ENCODE measurements at places on chromosomes 12 and 14.

DNA sequence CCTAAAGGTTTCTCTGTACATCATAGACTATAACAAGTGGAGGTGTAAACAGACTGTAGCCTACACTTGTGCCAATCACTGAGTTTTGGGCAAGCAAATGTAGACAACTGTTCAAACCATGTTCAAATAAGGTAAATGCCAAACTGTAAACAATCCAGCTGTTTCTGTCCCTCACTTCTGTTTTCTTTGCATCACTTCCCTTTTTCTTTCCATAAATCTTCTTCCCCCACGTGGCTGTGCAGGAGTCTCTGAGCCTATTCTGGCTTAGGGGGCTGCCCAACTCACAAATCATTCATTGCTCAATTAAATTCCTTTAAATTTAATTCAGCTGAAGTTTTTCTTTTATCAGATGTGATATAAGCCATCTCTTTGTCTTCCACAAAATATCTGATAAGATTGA is 65.1 kb upstream of the CPM start:
- H3K27ac ChIP-seq: peak overlapping the region; percentile 62
- no peaks in the 10 kb centered on the region for H3K36me3 ChIP-seq
- H3K4me3 ChIP-seq: no peak overlapping the region
- peak; percentile 30 for DNase-seq

DNA sequence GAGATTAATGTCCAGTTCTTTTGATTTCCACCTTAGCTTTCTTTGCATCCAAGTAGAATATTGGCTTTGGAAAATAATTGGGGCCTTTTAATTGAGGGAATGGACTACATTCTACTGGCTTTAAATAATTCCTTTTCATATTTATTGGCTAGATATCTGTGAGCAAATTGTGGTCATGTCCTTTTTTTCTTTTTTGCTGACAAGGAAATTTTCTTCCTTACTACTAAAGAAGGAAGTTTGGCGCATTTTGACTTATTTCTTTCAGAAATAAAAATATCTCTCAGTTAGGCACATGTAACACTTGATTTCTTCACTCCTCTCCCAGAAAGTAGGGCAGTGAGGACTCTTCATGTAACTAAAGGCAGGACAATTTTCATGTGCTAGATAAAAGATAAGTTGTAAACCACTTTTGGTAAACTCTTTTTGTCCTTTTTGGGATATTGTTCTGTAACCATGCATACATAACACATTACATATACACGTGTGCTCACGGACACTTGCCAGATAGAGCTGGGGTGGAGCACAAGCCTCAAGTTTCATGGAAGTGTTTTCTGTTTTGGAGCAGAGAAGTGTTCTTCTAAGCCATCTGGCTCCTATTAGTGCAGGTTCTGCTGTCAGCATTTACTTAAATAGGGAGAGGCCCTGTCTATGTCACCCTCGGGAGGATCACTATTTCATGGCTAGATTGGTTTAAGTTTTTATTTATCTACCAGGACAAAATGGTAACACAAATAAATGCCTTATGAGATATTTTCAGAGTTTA is 85.1 kb upstream of the LRIG3 start:
- no peaks in the 10 kb centered on the region for H3K36me3 ChIP-seq
- H3K4me1 ChIP-seq: no peaks in the 10 kb centered on the region
- no peak overlapping the region for H3K4me3 ChIP-seq

DNA sequence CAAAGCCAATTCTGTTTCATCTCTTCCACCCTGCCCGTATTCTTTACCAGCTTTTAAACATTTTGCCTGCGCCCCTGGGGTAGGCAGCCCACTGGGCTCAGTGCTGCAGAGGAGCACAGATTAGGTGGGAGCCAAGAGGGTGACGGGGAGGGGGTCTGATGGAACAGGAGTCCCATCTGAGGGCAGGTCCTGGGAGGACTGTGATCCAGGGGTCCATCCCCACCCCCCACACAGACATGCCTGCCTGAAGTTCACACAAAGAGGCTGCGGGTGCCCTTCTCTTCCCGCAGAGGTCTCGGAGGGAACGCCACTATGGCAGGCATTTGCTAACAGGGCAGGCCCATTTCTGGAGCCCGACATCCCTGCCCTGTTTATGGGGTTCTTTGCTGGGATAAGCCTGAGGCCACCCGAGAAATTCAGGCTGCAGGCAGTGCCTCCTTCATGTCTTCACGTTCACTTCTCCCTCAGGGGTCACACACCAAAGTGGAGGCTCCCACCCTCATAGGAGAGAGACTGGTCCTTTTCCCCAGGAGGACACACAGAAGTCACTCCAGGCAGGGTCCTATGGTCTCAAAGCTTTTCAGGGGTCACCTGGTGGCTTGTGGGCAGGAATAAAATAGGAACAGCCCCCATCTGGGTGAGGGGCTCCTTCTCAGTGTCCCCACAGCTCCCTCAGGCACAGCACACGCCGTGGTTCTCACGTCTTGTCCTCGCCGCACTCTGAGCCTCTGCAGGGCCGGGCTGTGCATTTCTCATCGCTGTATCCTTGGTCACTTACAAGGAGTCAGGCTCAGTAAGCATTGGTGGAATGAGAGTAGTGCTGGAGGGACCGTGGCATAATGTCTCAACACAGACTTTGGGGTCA is 12.9 kb downstream of the VASH1 start:
- H3K27ac ChIP-seq: peak overlapping the region; percentile 73
- DNase-seq: no peak
- no peak overlapping the region for H3K4me3 ChIP-seq
- peaks cover 4% of the 10 kb centered on the region for H3K36me3 ChIP-seq
- no peaks in the 10 kb centered on the region for H3K27me3 ChIP-seq

DNA sequence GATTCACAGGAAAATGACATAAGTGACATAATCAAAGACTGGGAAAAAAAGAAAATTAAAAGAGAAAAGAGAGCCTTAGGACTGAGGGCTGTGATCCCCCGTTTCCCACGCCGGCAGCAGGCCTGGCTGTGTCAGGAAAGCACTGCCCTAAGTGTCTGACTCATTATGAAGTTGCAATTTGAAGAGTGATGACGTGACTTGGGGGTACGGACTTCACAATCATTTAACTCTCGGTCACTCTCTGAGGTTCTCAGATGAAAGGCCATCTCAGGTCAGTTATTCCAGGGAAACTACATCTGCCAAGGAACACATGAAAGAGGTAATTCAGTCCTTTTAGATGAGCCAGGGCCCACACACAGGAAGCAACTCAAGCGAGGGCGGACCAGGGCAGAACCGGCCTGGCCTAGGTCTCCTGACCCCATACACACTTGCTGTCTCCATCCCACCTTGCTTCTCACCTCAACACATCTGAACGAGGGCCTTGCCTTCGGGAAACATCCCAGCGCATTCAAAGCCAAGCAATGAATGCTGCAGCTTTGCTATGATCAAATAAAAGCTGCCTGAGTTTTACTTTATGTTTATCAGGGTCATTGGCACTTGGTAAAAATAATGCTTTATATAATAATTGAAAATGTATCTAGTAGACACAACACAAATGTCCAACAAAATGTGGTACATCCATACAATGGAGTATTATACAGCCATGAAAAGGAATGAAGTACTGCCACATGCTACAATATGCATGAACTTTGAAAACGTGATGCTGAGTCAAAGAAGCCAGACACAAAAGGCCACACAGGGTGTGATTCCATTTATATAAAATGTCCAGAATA is 2.7 kb downstream of the SSH1 start:
- H3K27me3 ChIP-seq: no peaks in the 10 kb centered on the region
- H3K27ac ChIP-seq: peak overlapping the region; percentile 67
- peaks cover 71% of the 10 kb centered on the region for H3K4me1 ChIP-seq
- H3K36me3 ChIP-seq: peaks cover 20% of the 10 kb centered on the region

GRCh38 chr12:73817161-73817560 is 720.5 kb upstream of the ATXN7L3B start:
- H3K4me1 ChIP-seq: no peaks in the 10 kb centered on the region
- H3K27ac ChIP-seq: no peak overlapping the region
- H3K27me3 ChIP-seq: no peaks in the 10 kb centered on the region
- H3K4me3 ChIP-seq: no peak overlapping the region
- no peaks in the 10 kb centered on the region for H3K36me3 ChIP-seq
- no peak for DNase-seq

- H3K36me3 ChIP-seq: no peaks in the 10 kb centered on the region
- no peak within 1 kb of the TSS for H3K27ac ChIP-seq
- peak; percentile 59 for DNase-seq
- peaks cover 22% of the 10 kb centered on the region for H3K27me3 ChIP-seq
- H3K4me1 ChIP-seq: peaks cover 28% of the 10 kb centered on the region
- peak within 1 kb of the TSS; percentile 45 for H3K4me3 ChIP-seq
These were observed at the start of gene CCDC63 for GRCh38 chr12:110846615-110847566. Gene CCDC63 (plus strand): TSS chr12:110846987. CDS start chr12:110852955, 5,968 bp downstream.

GRCh38 chr12:115910057-115910456 is 367.4 kb downstream of the MED13L start:
- H3K36me3 ChIP-seq: no peaks in the 10 kb centered on the region
- H3K27ac ChIP-seq: no peak overlapping the region
- H3K4me3 ChIP-seq: no peak overlapping the region
- H3K4me1 ChIP-seq: no peaks in the 10 kb centered on the region

GRCh38 chr14:96639550-96639949 is 137.4 kb downstream of the PAPOLA start:
- no peak overlapping the region for H3K27ac ChIP-seq
- H3K36me3 ChIP-seq: no peaks in the 10 kb centered on the region
- no peak overlapping the region for H3K4me3 ChIP-seq
- DNase-seq: no peak
